ENCODE measurements at places on chromosomes 11 and 22.

DNA sequence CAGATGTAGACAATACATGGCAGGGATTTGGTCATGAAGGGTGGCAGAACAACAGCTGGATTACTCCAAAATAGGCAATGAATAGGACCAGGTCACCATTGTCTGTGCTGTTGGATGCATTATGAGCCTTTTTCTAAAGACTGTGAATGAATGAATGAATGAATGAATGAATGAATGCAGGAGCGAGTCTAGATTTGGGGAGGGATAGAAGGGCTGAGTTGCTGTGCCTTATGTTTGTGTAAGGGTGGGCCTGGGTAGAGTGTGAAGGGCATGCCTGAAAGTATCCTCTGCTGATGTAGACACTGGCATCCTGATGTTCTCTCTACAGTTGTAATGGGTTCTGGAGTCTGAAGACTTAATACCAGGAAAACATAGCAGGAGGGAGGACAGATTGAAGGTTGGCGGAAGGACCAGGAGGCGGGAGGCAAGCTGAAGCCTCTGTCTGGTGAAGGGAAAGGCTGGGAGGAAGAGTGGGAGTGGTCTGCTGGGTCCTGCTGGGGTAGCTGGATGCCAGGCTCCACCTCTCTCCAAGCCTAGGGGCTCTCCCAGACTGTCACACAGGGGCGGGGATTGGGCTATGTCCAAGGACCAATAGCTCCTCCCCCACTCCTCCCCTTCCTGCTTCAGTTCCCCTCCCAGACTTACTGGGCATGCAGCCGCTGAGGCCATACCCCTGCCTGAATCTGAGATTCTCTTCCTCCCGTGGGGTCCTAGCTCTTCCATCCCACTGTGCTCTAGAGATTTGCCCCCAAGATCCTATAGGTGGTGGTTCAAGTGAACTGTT, 4.8 kb downstream of the TRIM3 start:
- DNase-seq = peak; percentile 88

DNA sequence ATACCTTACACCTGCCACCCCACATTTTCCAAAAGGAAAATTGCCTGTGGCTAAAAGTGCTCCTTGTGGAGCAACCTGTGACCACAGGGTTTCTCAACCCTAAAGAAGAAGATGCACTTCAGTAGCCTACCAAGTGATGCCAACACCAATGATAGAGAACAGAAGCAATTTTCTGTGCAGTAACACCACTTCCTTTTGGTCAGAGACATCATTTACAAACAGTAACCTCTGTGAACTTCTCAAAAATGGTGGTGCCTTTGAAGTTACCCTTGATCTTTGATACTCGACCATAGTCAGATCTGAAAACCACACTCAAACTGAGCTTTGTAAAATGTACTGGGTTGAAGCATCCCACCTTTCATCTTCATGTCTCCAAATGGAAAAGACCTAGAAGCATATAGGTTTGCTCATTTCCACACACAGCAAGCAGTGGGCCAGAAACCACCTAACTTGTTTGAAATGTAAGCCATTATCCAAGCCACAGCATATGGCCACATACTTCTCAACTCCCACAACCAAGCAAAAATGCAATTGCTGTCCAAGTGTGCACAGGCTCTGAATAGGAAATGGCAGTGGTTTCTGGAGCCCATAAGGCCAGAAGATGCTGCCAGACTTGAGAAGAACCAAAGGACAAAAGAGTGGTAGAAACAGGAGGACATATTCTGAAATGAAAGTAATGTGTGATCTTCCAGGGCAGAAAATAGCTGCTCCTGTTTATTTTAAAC, 24.3 kb downstream of the MPPED2 start:
- no peak for DNase-seq

DNA sequence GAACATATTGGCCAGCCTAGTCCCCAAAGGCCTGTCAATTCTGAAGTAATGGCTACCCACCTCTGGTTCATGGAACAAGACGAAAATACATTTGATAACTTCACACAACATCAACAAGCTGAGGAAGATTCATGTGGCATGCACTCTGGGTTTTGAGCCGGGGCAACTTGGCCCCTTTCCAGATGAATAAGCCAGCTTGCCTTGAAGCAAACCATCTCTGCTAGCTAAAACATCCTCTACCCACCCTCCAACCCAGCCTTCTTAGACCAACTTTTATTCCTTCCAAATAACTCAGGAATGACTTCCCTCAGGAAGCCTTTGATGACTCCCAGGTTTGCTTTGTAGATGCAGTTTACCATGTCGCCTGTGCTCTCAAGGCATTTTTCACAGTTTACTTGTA, 94.4 kb downstream of the SLC1A2 start:
- no peak for DNase-seq

DNA sequence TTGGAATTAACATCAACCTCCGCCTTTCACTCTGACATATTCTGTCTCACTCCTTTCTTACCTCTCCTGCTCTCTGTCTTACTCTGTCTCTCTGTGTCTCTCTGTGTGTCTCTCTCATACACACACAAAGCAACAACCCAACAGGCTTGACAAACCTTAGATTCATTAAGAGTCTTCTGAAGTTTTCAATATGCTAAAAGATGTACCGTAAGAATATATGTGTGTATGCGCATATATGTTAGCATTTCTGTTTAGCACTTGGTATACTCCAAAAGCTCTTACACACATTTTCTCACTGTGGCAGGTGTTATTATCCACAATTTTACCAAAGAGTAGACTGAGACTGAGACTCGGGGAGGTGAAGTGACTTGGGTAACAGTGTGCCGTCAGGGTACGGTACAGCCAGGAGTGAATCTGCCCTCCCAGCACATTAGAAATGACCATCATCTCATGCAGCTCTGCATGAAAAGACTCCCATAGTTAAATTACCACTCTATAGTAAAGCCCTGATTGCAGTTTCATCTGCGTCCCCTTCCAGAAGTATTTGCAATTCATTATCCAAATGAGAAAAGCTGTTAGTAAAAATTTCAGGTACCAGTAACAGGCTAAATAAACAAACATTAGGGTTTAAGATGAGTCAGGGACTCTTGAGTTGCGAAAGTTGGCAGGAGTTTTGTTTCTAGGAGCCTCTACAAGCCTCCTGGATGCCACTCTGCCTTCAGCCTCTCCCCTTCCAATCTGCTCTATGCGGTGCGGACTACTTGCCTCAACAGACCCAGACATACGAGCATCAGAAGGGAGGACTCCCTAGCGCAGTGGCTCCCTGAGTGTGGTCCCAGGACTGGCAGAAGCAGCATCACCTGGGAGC, 195.2 kb upstream of the TMEM45B start:
- DNase-seq = no peak

DNA sequence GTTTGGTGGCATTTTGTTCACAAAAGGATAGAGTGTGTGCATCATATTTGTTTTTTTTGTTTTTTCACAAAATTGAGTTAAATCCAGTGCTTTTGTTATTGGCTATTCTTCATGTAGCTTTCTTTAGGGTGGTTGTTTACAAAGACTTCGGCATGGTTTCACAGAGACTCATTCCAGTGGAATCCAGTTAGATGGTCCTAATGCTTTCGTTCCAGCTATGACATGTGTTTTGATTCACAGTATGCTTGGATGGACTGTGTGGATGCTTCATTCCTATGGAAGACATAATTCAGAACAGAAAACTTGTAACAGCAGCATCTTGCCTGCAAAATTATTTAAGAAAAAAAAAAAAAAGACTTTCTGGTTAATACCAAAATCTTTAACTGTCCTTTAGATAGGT, 97.9 kb downstream of the PDHX start:
- no peak for DNase-seq

DNA sequence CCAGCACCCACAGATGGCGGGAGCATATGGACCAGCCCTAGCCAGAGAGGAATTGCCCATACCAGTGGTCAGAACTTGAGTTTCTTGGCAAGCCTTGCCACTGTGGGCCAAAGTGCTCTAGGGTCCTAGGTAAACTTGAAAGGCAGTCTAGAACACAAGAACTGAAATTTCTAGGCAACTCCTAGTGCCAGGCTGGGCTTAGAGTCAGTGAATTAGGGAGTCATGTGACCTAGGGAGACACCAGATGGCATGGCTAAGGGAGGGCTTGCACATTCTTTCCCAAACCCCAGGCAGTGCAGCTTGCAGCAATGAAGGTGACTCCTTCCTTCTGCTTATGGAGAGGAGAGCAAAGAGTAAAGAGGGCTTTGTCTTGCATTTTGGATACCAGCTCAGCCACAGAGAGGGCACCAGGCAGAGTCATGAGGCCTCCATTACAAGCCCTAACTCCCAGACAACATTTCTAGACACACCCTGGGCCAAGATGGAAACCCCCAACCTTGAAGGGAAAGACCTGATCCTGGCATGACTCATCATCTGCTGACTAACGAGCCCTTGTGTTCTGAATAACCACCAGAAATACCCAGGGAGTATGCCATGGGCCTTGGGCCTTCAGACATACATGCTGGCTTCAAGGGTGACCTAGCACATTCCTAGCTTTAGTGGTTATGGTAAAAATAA, 19.2 kb upstream of the OR56A3 start:
- DNase-seq = no peak

GRCh38 chr11:14224395-14224794, 134.6 kb downstream of the RRAS2 start:
- no peak for DNase-seq

GRCh38 chr11:64874308-64875240, 3.8 kb downstream of the EHD1 start:
- no peak for DNase-seq

DNA sequence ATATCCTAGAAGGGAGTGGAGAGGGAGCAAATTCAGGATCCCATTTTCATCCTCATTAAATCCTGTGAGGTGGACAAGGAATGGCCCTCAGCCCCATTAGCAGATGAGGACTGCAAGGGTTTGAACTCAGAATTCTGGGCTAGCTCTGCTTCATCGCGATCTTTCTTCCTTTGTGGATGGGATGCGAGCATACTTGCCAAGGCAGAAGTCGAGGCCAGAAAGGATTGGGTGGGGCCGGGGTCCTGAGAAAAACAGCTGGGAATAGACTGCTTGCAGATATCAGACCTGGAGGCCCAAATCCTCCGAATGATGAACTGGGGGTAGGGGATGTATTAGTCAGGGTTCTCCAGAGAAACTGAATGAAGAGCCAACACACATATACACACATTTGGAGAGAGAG, 179.0 kb downstream of the CHST1 start:
- no peak for DNase-seq

DNA sequence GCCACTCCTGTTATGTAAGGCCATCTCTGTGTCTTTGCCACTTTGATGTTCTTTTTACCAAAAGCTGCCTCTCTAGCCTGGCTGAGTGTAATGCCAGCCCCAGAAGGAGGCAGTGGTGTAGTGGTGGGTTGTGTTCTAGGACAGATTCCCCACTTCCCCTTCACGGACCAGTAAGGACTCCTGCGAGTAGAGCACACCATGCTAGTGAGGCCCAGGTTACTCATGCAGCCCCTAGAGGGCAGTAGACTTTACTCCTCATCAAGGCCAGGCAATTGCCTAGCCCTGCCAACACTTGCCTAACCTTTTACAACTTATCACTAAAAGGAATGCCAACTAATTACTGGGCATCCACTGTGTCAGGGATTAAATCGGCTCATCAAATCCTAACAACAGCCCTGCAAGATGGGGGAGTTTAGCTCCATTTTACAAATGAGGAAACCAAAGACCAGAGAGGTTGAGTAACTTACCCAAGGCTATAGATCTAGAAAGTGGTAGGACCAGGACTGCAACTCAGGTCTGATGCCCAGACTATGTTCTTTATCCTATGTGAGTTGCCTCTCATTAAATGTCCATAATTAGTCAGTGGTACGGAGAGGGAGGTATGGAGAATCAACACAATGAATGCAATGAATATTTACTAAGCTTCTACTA, 75.3 kb downstream of the APIP start:
- peak; percentile 39 for DNase-seq

- DNase-seq = no peak
Observed at GRCh38 chr22:27186643-27187042, 529.3 kb downstream of the MIAT start.

DNA sequence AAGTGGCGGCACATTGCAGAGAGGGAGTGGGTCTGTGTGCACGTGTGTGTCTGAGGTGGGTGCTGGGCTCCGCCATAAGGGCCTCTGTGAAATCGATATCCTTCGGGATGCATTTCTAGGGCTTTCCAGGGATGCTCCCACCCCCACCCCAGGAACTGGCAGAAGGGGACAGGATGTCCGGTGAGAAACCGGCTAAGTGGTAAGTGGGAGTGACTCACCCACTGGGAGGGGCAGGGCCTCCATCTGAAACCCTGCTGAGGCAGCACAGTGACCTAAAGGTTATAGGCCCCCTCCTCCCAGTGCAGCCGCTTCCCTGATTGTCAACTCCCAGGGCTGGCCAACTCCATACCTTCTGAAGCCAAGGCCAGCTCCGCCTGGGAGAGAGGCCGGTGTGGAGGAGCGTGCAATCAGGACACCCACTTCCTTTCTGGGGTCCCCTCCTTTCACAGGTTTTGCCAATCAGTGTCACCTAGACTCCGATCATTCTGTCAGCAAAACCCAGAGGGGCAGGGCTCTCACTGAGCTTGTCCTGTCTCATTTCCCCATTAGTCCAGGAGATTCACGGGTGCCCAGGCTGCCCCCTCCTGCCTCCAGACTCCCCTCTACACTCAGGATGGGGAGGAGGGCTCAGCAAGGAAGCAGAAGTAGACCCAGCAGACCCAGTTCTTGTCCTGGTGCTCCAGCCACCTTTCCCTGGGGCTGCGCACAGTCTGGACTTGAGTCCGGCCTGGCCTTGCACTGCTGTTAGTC, 44.5 kb downstream of the NECTIN1 start:
- no peak for DNase-seq

DNA sequence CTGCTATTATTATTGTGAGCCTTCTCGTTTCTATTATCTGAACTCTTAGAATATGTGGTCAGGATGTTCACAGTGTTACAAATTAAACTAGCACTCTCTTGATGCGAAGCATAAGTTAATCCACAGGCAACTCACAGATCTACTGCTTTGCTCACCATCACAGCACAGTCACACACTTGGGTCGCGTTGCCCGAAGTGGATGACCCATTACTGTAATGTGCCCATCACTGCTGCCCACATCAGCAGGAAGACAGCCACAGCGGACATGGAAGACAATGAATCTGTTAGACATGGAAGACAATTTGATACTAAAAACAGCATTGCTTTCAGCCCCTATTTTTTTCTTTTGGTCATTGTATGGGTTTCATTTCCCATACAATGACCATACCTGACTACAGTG, 216.4 kb upstream of the B3GAT1 start:
- no peak for DNase-seq

DNA sequence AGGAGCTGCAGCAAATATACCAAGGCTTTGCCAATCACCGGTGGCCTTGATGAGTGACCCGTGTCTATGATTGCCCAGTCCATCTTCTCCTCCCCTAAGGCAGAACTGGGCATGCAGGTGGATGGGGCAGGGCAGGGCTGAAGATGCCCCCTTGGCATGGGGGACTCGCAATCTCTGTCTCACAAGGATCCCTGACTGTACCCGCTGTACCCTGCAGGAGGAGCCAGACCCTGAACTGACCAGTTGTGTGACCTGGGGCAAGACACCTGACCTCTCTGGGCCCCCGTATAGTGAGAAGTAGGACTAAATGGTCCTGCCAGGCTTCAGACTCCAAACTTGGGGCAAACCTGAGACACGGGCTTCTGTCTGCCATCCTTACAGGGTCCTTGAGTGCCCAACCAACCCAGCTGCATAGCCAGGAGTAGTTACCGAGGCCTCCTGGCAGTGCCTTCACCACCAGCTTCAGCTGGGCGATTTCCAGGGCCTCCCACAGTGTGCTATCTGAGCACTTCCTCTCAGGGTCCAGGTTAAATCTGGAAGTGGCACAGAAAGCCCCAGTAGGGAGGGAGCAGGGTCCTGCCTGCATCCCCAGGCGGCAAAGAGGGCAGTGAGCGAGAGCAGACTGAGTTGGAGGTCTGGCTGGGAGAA, 6.4 kb upstream of the KCNJ11 start:
- peak; percentile 19 for DNase-seq

- DNase-seq = no peak
Observed at GRCh38 chr11:21928847-21929246, 264.0 kb upstream of the ANO5 start.
